ENCODE measurements at places on chromosomes 7 and 10. TPM values are rescaled to one million over a fixed set of nuclear protein-coding genes. Genes with fewer than 3 reads are reported as not detected.

The IFIT3 gene
- 14.2 TPM for polyA plus RNA-seq

- no peak for DNase-seq
These were observed 343.0 kb upstream of the NPSR1 start for GRCh38 chr7:34315032-34315431.

DNA sequence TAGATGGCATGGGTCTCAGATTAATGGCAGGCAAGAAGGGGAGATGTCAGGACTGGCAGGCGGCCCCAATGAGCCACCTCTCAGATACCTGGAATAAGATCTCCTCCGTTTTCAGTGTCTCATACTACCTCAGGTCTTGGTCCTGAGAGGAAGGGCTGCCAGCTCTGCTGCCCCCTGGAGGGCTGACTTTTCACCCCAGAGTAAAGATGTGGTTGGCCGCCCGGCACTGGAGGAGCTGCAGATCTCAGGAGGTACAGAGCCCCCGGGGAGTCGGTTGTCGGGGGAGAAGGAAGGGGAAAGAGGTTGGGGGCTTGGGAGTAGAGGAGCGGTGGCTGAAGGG is 642 bp upstream of the COL13A1 start:
- DNase-seq, result peak; percentile 54

- DNase-seq, result no peak
These were observed 15.2 kb downstream of the PALD1 start for GRCh38 chr10:70493660-70494234.

GRCh38 chr7:49229246-49229645 is 304.9 kb downstream of the CDC14C start:
- no peak for DNase-seq

- DNase-seq, result no peak
These were observed 28.4 kb upstream of the SORCS3 start for GRCh38 chr10:104612571-104613205.

The SMO gene
- polyA plus RNA-seq, result 111 TPM

The C10orf105 gene
- polyA plus RNA-seq, result 0.18 TPM

Data from left kidney (tissue), 8 donors.